GM13977 (cell line): ENCODE measurements at places on chromosomes 1 and 21.

DNA sequence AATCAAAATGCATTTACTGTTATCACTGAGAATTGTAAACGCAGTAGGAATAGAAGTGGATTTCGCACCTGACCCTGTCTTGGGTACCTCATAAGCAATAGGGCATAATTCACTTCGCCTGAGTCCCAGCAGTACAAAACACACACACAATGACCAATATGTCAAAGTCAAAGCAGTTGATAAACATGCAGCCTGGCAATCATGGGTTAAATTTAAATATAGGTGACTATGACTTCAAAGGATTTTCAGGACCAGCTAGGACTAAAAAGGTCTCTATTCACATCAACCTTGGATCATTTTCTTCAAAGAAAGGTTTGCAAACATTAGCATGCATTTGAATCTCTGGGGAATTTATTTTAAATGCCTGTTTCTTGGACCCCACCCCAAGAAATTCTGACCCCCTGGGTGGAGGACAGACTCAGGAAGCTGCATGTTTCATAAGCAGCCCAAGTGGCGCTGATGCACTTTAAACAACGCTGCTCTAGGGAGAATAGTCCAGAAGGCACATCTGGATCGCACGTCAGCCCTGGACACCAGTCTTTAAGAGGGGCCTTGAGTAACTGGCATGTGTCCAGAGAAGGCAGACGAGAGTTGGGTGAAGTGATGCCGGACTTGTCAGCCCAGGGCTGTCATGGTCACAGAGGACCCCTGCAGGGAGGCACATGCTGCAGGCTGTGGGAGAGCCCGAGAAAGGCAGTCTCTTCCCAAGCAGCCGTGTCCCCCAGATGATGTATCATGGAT lies 55.7 kb upstream of the EFHD2 start:
- no peak for DNase-seq

DNA sequence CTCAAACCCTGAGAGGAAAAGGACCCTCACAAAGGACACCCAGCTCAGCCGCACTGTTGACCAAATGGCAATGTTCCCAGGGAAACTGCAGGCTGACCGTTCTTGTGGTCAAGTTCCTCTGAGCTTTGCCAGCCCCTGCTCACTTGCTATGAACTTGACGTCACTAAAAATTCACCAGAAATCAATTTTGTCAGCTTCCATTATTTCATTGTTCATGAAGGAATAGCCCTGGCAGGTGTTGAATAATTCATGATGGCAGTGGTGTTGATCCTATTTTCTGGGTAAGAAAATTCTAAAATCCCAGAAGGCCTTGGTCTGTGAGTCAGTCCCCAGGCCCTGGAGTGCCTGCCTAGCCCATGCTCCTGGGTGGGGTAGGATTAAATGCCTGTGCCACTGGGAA lies 318.9 kb downstream of the ZNF326 start:
- no peak for DNase-seq

DNA sequence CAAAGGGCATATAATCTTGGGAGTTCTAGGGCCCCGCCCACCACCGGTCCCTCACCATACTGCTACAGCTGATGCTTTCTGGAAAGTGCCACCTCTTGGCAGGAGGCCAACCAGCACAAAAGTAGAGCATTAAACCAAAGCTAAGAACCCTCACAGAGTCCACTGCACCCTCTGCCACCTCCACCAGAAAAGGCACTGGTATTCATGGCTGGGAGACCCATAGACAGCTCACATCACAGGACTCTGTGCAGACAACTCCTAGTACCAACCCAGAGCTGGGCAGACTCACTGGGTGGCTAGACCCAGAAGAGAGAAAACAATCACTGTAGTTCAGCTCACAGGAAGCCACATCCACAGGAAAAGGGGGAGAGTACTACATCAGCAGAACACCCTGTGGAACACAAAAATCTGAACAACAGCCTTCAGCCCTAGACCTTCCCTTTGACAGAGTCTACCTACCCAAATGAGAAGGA lies 10.8 kb downstream of the THEM4 start:
- no peak for DNase-seq

GRCh38 chr21:32410916-32411315 lies 1.6 kb upstream of the EVA1C start:
- no peak for DNase-seq

DNA sequence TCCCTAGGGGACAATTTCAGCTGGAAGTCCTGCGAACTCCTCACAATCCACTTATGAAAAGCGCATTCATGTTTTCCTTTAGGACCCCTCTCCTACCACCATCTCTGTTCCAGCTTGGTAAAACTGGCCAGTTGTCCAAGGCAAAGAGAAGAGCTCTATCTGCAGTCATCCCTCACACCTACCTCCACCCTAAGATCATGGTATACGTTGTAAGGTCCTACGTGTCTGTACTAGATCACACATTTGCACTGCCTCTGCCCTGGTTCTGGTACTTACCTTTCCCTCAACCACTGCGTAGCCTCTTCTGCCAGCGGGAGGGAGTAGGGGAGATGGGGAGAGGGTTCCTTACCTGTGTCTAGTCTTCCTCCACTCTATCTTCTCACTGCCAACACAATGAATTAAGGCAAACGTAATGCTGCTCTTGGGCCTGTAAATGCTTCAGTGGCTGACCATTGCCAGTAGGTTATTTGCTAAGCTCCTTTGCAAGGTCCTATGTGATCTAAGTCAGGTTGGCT lies 739 bp upstream of the NUP133 start:
- peak; percentile 31 for DNase-seq

DNA sequence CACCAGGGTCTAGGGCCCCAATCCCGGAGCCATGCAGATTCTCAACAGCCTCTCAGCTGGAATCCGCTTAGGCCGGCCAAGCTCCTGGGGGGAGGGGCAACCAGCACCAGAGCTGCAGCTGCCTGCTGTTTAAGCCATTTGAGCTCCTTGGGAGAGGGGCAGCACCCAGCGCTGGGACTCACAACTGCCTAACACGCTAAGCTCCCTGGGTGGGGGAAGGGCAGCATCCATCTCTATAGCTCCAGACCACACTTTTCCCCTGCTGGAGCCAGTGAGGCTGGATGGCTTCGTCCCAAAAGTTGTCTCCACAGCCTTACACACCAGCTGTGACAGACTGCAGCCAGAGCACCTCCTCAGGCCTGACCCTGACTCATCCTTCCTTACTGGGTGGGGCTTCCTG lies 6.9 kb upstream of the PTGFR start:
- DNase-seq = no peak

- DNase-seq = no peak
Observed at GRCh38 chr1:17287130-17287776, 20.7 kb upstream of the PADI4 start.

- DNase-seq = no peak
Observed at GRCh38 chr1:168945870-168946269, 160.6 kb upstream of the ATP1B1 start.

GRCh38 chr1:160656737-160657136 lies 9.9 kb upstream of the SLAMF1 start:
- DNase-seq = no peak

DNA sequence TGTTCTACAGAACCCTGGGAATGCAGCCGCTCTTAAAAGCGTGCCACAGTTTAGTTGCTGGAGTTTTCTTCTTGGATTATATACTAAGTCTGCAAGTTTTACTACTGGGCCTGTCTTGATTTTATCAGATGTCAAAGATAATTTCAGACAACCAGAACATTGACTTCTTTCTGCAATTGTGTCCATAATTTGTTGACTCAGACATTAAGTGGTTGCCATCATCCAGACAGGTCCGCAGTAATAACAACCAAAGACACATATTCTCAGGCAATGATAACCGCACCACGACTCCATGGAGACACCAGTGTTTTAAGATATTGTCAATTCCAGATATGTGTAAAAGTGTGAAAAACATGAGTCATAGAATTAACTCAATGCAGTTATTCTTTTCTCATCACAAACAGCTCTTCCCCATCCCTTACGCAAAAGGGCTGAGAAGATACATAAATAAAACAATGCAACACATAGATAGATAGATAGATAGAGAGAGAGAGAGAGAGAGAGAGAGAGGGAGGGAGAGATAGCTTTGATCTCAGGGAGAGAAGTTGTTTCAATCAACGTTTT lies 90.4 kb upstream of the FMN2 start:
- no peak for DNase-seq

GRCh38 chr21:25501462-25501861 lies 105.8 kb downstream of the MRPL39 start:
- DNase-seq = no peak

- no peak for DNase-seq
Observed at GRCh38 chr1:197965132-197965840, 48.1 kb downstream of the LHX9 start.

GRCh38 chr1:41890825-41891198 lies 27.9 kb downstream of the HIVEP3 start:
- no peak for DNase-seq

- no peak for DNase-seq
Observed at GRCh38 chr1:75811211-75811981, 14.7 kb downstream of the MSH4 start.

DNA sequence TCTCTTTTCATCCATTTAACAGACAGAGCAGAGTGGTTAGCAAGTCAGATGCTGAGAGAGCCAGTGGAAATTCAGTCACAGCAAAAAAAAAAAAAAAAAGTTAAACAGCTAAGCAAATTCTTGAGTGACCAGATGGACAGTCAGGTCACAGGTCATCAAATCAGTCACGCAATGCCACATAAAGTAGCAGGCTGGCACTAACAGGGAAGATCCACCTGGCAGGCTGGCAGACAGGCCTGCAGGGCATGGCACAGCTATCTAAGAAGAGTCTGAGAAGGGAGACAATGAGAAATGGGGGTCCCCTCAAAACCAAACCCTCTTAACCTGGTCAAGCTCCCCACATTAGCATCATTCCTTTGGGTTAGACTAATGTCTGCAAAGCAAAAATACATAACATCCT lies 371.9 kb downstream of the TTLL7 start:
- no peak for DNase-seq

GRCh38 chr1:62423580-62424242 lies 13.1 kb upstream of the USP1 start:
- DNase-seq = no peak

- no peak for DNase-seq
Observed at GRCh38 chr1:223249854-223250631, 107.0 kb upstream of the TLR5 start.

GRCh38 chr1:167737169-167737568 lies 15.4 kb downstream of the MPZL1 start:
- no peak for DNase-seq

DNA sequence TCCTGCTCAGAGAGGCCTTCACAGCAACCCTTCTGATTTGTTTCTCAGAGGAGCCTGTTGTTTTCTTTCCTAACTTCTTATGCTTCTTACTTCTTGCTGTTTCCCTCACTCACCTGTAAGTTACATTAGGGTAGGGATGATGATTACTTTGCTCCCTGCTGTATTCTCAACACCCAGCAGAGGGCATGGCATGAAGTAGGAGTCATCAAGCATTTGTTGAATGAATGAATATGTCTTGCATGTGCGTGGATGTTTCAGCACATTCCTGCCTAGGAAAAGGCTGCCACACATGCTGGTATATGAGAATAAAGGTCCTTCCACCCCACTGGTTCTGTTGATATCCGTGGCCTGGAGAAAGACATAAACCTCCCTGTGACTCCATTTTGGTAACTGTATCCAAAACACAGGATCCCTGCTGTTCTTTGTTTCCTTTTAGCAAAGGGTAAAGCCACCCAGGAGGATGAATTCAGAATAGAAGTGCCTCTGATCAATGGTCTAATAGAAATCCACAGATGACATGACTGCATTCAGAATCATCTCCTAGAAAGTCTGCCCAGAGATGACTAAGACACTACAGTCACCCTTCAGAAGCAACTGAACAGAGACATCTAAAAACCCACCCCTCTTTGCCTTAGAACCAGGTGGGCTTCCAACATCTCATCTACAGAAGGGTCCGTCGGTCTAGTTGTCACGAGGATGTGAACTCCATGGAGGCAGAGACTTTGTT lies 168.8 kb downstream of the ZSCAN20 start:
- DNase-seq = no peak

DNA sequence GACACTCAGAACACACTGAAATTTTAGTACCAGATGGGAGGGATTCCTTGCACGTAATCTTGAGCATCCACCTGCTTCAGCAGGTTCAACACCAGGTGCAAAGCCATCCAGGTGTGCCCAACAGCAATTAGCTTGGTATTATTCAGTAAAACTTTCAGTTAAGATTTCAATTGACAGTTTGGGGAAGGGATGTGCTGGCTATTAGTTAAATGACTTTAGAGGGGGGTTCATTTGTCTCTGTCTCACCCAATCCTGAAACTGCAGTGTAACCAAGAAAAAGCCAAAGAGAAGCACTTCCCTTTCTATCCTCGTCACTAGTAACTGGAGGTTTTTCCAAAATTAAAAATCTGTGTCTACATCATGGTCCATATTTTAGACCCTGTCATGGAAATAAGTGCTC lies 90.9 kb downstream of the PIK3R3 start:
- DNase-seq = no peak

DNA sequence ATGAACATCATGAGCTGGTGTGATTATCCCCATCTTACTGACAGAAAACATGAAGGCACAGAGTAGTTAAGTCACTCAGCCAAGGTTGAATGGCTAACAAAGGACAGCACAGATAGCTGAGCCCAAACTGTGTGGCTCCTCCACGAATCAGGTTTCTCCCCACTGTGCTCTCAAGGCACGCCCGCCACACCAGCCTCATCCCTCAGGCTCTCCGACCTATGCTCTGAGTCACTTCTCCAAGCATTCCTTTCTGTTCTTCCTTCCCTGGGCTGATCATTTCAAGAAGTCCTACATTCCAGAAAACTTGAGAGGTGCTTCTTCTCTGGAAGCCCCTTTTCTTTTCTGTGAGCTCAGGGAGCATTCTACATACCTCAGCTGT lies 25.3 kb upstream of the SDC3 start:
- no peak for DNase-seq

DNA sequence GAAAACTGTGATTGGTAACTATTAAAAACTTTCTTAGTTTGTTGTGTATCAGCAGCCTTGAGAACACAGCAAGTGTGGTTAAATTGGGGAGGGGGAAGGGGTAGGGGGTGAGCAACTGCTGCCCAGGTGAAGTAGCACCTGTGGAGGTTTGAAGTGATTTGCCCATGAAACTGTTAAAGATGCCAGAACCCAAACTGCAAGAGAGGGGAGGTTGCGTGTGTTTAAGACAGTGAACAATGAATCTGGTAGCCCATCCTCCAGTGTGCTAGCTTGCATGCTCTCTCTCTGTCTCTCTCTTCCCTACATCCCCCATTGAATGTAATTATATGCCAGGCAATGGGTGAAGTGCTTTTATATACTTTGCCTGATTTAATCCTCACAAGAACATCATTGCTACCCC lies 154.7 kb downstream of the RUNX1 start:
- DNase-seq = no peak
